ENCODE measurements at places on chromosomes 11 and 22.

DNA sequence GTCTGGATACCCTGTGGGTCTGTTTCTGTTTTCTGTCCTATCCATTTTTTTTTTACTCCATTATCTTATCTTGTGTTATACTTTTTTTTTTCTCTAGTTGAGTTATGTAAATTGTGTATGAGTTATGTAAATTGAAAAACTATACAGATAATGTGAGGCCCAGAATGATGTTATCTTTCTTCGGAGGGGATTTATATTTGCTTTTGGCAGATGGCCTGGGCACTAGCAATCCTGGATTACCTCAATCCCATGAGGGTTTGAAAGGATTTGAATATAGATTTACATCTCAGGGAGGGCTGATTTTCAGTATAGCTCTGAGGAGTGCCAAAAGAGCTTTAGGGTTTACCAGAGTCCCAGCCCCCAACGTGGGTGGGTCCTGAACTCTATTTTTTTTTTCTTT is 71.0 kb downstream of the CSTPP1 start:
- no peak for DNase-seq

GRCh38 chr22:33438273-33438672 is 380.1 kb upstream of the SYN3 start:
- DNase-seq, result peak; percentile 65

DNA sequence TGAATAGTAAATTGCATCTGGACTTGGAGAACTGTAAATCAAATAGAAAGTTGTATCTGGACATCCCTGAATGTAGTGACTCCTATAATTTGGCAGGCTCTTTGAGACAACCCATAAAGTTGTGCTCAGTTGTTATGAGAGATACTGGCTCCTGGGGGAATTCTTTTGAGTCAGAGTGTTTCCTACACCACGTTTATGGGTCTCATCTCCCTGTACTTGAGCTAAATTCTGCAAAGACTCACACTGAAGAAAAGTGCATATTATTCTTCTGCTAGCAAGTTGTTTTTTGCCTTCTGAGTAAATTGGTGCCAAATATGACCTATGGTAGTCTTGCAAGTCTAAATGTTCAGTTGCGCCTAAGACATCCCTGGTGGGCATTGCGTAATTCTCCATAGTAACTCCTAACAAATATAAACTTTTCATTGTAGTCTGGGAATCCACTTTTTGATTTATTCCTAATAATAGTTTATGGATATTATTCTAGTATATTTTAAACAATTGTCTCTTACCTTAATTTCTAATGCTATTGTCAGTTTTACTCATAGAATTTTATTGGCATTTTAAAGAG is 5.0 kb downstream of the ZNF215 start:
- peak; percentile 13 for DNase-seq

DNA sequence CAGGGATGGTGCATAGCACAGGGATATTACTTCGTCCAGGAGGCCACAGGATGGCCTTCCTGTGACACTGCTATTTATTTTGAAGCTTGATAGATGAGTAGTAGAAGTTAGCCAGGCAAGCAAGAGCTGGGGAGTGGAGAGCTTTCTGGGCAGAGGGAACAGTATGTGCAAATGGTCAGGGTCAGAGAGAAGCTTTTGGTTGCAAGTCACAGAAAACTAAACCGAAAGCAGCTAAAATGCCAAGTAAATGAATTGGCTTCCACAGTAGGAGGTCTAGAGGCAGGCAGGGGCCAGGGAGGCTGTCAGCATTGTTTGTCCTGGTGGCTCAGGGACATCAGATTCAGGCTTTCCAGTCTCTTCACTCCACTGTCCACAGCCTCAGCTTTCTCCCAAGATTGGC is 247.5 kb downstream of the GRIK4 start:
- DNase-seq, result no peak

DNA sequence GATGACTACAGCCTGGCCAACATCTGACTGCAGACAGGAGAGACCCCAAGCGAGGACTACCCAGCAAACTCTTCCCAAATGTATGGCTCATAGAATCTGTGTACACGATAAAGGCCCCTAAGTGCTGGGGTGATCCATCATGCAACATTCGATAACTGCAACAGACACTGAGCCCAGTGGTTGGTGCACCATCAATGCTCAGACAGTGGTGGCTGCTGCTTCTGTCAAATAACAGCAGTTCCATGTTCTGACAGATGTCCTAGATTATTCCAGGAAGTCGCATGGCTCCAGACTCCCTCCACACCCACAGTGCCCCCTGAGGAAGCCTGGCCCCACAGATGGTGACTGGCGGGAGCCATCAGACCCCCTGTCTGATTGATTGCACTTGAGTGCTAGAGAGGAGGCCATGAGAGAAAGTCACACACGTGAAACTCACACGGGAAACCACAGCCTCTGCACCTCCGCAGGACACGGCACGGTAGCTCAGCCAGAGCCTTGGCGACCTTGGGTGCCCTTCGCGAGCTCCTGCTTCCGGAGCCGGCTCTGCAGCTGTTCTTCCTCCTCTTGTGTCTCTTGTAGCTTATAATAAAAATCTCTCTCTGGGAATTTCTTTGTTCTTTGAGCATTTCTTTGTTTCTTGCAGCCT is 1155.9 kb downstream of the TBC1D22A start:
- DNase-seq, result no peak

DNA sequence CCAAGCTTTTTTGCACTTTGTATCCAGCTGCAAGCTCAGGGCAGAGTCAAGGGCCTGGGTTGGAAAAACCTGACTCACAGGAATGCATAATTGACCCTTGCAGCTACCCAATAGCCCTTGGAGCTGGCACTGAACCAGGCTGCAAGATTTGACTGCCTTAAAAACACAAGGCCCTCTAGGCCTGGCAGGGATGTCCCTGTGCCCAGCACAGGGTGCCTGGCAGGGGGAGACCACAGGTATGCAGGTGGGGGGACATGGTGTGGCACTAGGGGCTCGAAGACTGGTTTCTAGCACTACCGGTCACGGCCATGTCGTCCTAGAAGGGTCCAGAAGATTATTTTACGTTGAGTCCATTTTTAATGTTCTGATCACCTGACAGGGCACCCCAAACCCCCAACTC is 30.2 kb downstream of the SBF1 start:
- DNase-seq, result peak; percentile 41

DNA sequence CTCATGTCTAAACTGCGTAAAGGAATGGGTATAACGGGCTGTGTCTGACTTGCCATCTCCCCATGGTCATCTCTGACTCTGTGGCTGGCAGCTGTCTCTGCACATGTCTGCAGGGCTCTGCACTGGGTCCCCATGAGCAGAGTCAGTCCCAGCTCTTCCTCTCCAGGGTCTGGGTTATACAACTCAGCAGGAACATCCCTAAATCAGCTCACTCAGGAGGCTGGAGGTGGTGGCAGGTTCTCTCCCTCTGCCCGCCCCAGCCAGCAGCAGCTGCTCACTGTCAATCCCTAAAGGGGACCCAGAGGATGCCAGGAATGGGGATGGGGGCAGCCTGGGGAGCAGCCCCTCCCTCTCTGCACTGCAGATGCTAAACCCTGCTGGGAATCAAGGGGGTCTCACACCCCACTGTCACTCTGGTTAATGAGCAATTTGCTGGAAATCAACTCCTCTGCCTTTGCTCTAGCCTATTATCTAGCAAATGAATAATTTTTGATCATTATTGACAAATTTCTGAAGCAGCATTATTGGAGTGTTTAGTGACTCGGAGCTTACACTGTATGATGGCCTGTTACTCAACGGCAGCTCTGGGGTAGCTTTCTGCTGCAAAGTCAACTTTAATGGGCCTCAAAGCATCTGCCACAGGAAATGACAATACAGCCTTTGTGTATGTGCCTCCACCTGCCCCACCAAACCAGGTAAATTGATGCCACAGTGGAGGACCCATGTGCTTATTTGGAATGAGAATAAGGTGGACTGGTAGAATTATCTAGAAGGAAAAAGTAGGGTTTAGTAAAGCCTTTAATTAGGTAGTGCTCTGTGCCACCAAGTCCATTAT is 55.7 kb upstream of the SHANK2 start:
- DNase-seq, result no peak

DNA sequence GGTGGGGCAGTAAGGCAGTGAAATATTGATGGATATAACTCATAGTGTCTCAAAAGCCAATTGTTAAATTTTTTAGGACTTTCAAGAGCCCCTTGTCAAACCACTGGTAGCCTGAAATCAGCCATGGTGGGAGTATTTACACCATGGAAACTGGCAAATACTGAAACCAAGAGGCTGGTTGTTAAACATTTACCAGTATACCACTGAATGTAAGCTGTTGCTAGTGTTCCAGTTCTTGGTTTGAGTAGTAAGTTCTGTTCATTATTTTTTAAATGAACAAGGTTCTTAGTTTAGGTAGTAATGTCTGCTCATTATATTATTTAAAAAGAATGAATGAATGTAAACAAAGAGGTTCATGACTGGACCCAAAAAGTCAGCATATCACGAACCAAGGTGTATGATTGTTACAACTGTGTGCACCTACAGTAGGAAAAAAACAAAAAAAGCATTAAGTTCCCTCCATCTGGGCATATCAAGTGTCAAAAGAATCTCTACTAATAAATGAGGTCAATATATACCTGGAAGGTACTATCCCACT is 4.5 kb upstream of the EIF3F start:
- no peak for DNase-seq

All from GM04503 (cell line).